ENCODE measurements at places on chromosomes 2 and 18.

GRCh38 chr2:157835006-157835405 is 41.1 kb downstream of the ACVR1 start:
- no peak for DNase-seq

- no peak for DNase-seq
Observed at GRCh38 chr2:165219481-165219880, 15.6 kb upstream of the SCN3A start.

- no peak for DNase-seq
Observed at GRCh38 chr2:10300328-10300920, 2.3 kb upstream of the HPCAL1 start.

DNA sequence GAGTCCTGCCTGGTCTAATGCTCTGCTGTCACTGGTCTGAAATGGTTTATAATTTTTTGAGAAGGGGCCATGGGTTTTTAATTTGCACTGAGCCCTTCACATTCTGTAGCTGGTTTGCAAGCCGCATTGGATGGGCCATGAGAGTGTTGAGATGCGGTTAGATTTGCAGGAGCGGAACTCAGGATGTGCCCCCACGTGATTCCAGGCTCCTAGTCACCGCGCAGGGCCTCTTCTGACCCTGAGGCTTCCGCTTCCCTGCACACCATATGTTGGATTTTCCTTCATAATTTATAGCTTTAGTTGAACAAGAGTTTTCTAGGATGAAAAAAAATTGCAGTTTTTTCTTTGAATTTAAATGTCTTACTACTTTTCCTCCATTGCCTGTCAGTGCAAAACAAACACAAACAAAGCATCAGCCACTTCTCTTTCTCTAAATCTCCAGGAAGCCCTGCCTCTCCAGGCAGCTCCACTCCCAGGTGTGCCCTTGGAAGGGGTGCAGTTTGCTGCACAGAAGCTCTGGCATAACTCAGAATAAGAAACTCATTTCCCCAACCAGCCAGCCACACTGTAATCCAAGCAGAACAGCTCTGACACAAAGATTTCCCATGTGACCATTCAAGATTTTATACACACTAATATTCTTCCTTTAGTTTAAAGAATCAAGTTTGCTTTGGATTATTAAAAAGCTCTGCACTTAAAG is 18.4 kb upstream of the TPO start:
- no peak for DNase-seq

DNA sequence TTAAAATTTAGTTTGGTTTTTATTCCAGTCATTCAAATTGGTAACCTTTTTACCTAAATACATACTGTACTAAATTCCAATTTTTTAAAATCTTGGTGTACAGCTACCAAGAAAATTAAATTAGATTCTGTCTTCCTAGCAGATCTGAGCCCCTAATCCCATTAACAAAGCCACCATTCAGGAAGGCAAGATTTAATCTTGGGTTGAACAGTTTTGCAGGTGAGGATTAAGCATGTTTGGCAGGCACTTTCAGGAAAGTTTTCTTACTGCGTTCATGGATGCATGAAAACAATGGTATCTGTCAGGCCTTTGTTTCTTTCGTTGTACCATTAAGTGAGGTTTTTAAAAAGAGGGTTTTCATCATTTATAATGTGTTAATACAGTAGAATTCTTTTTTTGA is 32.8 kb downstream of the ITPRID2 start:
- DNase-seq, result no peak

DNA sequence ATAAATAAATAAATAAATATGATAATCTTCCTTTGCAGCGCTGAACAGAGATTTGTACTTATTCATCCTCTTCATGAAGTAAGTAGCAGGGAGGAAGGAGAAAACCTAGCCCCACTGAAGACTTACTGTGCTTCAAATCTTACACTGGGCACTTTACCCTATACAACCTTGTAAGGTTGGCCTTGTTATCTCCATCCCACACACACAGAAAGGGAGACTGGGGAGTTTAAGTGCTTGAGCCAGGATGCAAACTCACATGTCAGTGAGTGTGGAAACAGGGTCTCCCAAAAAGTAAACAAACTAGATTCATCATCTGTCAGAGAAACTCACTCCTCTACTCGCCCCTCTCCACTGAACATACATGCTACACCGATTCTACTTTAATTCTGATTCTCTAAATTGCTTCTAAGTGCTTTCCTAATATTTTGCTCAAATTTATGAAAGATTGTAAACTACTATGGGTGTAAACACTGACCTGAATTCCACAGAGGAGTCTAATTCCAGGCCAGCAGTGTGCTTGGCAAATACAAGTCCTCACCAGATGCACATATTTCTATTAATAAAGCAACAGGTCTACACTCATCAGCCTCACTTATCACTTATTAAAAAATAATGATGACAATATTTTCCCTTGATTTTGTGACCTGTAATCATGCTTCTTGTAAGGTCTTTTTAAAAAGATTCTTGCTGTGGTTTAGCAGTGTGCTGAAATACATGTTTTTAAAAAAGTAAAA is 155.5 kb downstream of the TCF4 start:
- DNase-seq, result no peak

- DNase-seq, result peak; percentile 35
Observed at GRCh38 chr18:48300463-48300961, 108.7 kb downstream of the ZBTB7C start.

GRCh38 chr2:231554748-231555545 is 24.7 kb upstream of the NMUR1 start:
- no peak for DNase-seq

GRCh38 chr18:74926051-74926450 is 282.9 kb downstream of the PTGR3 start:
- no peak for DNase-seq

DNA sequence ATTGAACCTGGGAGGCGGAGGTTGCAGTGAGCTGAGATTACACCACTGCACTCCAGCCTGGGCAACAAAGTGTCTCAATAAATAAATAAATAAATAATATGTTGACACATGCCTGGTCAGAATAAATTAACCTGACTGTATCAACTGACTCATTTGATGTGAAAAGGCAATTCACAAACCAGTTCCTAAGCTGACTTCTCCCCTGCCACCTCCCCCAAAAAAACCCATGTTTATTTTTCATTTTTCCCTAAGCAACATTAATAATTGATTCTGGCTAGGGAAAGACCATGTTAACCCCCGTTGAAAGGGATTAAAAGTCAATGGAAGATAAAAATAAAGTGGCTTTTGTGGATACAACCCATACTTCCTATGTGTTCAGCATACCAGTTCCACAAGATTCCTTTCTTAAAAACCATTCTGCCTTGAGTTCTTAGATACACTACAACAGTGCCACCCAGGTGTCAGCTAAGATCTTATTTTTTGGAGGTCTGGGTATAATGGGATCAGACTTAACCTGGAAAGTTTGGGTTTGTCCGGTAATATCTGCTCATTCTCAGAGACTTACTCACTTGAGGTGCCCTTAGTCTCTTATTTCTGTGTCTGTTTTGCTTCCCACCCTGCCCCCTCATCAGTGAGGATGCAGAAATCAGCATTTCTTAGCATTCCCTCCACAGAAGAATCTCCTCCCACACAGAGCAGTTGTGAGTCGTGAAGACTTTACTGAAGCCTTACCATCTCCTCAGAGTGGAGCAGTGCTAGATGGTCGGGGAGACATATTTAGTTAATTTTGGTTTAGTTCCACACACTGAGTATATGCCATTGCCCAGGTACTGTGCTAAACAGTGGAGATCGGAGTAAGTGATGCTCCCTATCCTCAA is 10.1 kb upstream of the MCFD2 start:
- no peak for DNase-seq

DNA sequence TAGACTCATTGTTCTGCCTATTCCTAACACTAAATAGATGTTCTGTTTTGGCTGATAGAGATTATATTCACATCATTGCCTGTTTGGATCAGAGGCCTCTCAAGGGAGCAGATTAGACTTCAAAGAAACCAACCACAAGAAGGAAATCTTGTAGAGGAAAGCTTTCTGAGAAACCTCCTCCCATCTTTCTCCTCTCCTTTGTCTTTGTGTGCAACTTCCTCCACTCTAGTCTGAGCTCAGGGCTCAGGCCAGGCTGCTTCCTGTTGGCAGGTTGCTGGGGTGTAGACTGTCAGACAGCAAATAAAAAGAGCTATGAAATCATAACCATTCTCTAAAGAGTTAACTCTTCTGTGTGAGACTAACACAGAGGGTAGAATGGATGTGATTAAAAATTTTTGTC is 113.0 kb downstream of the TGFA start:
- peak; percentile 29 for DNase-seq

DNA sequence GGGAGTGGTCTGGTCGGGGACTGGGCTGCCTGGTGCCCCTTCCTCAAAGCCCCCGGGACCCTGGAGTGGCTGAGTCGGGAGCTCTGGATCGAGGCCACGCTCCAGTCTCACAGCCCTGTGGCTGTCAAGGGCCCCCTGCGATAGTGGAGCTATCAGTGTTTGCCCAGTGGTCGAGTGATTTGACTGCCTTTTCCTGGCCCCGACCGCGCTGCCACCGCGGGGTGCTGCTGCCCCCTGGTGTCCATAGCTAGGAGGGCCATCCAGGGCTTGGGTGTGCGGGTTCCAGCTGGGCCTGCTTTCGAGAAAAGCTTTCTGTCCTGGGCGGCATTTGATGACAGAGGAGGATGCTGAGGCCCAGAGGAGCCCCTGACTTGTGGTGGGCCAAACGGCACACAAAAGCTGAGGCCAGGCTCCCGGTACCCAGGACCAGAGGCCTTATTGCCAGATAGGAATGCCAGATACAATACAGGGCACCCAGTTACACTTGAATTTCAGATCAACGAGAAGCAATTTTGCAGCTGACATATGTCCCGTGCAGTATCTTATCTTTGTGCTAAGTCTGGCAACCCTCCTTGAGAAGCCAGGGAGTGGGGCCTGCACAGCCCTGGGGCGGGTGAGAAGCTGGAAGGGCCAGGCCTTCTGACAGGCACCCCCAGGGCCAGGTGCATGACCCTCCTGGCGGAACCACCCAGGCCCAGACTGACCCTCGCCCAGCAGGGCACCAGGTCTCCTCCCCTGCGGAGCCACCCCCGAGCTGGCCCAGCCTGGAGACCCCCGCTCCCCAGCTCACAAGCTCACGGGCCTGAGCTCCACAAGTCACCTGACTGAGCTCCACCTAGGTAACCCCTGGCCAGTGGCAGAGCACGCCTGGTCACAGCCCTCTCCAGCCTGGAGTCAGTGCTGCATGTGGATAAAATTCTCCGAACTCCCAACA is 13.0 kb downstream of the ODC1 start:
- DNase-seq, result peak; percentile 85

DNA sequence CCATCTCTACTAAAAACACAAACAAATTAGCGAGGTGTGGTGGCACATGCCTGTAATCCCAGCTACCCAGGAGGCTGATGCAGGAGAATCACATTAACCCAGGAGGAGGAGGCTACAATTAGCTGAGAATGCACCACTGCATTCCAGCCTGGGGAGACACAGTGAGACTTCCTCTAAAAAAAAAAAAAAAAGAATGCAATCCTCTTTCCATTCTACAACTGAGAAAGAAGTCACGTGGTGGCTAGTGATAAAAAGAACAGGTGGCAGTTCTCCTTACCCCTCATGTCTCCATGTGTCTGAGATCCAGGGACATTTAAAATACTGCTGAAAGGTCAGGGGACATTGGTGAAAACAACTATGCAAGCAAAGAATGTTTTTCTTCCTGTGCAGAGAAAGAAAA is 24.4 kb upstream of the GPR39 start:
- DNase-seq, result no peak

DNA sequence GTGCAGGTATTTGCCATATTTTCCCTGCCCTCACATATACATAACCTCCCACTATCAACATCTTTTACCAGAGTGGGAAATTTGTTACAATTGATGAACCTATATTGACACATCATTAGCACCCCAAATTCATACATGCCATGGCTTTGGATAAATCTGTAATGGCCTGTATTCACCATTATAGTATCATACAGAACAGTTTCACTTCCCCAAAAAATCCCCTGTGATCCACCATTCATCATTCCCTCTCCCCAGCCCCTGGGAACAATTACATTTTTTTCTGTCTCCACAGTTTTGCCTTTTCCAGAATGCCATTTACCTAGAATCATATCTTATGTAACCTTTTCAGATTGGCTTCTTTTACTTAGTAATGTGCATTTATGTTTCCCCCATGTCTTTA is 494.5 kb downstream of the RNF144A start:
- DNase-seq, result no peak

DNA sequence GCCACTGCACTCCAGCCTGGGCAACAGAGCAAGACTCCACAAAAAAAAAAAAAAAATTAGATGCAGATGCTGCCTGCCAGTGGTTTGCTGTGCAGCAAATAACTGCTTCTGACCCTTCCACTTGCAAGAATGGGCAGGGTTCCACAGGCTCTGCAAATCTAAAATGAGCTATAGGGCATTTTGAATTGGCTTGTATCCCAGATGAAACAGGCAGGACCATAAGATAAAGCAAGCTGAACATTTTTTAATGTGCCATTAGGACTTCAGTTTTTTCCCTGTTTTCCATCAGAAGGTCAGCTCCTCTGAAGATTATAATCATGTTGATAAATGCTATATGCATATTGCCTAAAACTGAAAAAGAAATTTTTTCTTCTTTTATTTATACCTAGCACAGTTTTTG is 15.7 kb upstream of the FZD7 start:
- DNase-seq, result no peak

DNA sequence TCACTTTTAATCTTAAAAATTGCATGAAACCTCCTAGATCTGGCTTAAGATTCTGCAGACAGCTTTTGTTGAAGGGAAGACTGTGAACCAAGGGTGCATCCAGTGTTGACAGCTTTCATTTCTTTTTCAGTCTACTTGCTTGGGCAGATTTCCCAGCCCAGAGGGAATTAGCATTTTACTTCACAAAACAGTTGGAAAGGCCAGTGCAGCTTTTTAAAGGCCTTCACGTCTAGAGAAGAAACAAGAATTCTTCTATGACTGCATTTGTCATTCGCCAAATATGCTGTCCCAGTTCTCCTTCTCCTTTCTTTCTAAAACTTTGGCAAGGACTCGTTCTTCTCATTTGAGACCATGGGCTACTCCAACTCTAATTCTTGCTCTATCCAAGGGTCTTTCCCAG is 17.4 kb downstream of the NTSR2 start:
- no peak for DNase-seq

- DNase-seq, result no peak
Observed at GRCh38 chr18:37539236-37539635, 26.4 kb downstream of the CELF4 start.

DNA sequence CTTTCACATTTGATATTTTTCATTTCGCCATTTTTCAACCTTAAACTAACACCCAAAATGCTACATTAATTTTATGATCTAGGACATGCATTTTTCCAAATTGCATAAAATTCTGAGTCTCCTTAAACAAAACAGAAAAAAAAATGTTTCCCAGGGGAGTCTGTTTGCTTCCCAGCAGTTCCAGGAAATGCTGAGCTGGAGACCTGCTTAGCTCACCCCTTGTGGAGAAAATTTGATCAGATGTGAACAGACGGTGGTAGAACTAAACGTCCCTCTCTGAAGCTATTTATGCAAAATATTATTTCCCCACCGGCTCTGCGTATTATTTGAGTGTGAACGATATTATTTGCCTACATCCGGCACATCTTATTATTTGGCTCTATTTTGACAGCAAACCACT is 74.9 kb upstream of the AGAP1 start:
- DNase-seq, result no peak

DNA sequence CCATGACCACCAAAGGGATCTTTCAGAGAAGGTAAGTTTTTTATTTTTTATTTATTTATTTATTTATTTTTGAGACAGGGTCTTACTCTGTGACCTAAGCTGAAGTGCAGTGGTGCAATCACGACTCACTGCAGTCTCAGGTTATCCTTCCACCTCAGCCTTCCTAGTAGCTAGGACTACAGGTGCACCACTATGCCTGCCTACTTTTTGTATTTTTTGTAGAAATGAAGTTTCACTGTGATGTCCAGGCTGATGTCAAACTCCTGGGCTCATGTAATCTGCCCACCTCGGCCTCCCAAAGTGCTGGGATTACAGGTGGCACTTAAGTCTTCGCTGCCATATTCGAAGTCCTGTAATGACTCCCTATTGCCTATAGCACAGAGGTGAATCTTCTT is 342.5 kb downstream of the CYRIA start:
- no peak for DNase-seq

Data from activated CD4-positive, alpha-beta T cell treated with anti-CD3 and anti-CD28 coated beads, Interleukin-10, Interleukin-2, amounts not matched to agents 100 ng/mL and 50 ng/mL, durations not matched to agents 16 hours and 8 hours (primary cell).